ENCODE measurements at places on chromosomes 2 and 18. TPM values are rescaled to one million over a fixed set of nuclear protein-coding genes. Genes with fewer than 3 reads are reported as not detected.

DNA sequence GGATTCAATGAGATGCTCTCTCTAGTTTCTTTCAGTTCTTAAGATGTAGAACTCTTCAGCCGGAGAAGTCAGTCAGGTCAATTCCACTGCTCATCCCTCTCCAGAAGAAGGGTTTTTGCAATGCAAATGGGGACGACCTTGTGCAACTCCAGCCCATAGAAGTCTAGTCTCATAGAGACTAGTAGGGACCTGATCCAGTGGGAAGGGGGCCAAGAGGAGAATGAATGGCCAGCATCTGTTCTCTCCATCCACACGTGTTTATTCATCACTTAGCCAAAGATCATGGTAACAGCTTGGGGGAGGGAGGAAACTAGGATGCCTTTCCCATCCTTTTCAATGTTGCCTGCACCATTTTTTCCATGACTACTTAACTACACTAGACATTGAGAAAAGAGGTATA lies 120.2 kb downstream of the LAMA3 start:
- DNase-seq: no peak

Gene SERPINB11
- not detected for total RNA-seq

DNA sequence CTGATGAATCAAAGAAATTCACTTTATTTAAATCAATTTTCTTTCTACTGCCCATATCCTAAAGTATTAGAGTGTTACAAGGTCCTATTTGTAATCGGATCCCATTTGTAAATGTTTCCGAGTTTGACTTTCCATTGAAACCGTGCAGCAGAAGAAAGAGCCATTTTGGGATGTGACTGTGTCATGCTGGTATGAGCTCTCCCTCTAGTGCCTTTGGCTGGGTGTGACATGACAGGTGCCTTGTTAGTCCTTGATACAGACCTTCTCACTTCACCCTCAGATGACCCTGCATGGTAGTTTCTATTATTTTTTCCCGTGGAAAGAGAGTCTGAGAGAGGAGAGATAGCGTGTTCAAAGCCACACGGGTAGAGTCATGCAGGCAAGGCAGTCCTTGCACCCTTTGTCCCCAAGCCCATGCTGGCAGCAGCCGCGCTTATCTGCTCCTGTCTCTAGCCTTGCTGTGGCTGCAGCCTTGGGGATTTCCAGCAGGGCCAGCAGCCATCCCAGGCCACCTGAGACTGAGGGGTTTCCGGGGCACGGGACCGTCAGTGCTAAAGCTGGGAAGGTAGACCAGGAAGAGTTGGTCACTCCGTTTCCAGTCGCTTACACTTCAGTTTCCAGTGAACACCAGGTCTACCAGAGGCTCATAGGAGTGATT lies 21.4 kb downstream of the CHMP1B start:
- DNase-seq: peak; percentile 63

DNA sequence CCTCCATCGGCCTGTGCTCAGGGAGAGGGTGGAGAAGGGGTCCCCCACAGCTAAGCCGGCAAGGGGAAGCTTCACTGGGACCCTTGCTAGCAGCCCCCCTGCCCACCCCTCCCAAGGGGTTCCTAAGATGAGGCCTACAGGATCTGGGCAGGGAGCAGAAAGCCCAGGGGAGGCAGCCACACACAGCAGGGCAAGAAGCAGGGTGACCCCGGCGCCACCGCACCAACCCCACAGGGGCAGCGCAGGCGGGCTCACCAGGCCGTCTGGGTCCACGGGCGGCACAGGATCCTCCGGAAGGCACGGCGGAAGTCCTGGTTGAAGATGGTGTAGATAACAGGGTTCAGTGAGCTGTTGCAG lies 1.8 kb downstream of the ADRA2B start:
- DNase-seq: no peak

Gene CXXC1
- 26.3 TPM for total RNA-seq

Gene UGT1A1
- 3.2 TPM for total RNA-seq

DNA sequence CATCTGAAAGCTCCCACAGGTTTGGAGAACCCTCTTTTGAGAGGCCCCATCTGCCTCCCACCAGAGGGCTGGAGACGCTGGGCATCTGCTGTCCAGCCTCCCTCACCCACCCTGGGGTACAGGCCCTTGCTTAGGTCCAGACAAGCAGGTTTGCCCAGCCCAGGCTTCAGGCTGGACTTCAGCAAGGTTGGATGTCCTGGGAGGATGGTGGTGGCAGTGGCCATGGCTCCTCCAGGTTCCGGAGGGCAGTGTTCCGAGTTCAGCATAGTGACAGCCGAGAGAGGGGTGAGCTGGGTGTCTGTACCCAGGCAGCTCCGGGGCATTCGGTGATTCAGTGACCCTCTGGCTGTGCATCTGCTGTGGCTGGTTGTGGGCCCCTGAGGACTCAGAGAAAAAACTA lies 58.2 kb upstream of the HDAC4 start:
- no peak for DNase-seq

DNA sequence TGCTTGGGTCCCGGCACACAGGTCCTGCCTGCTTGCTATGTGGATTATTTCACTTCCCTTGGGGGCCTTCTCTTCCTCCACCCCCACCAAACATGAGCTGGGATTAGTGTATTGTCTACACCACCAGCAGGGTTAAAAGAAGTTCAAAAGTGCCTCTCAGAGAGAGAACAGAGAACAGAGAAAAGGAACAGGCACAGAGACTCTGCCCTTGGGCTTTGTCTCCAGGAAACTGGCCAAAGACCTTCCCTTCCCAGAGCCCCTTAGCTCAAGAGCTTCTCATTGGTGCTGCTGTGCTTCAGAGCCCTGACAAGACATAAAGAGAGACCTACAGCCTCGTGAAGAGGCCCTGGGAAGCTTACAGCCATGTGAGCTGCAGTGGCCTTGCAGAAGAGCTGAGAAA lies 7.1 kb upstream of the FIGLA start:
- DNase-seq: no peak

Gene RTKN
- 128 TPM for total RNA-seq

Gene SLC19A3
- total RNA-seq: 0.03 TPM

Gene KCNG2
- total RNA-seq: not detected

Gene MGAT4A
- total RNA-seq: 3.1 TPM

Gene FBXO15
- not detected for total RNA-seq

Gene ABCG5
- not detected for total RNA-seq

GRCh38 chr2:23711979-23712755 lies 214.8 kb downstream of the ATAD2B start:
- no peak for DNase-seq

Gene E2F6
- 23.9 TPM for total RNA-seq

Gene SLC16A14
- 0.23 TPM for total RNA-seq

GRCh38 chr2:69589973-69590652 lies 53.4 kb downstream of the AAK1 start:
- no peak for DNase-seq

DNA sequence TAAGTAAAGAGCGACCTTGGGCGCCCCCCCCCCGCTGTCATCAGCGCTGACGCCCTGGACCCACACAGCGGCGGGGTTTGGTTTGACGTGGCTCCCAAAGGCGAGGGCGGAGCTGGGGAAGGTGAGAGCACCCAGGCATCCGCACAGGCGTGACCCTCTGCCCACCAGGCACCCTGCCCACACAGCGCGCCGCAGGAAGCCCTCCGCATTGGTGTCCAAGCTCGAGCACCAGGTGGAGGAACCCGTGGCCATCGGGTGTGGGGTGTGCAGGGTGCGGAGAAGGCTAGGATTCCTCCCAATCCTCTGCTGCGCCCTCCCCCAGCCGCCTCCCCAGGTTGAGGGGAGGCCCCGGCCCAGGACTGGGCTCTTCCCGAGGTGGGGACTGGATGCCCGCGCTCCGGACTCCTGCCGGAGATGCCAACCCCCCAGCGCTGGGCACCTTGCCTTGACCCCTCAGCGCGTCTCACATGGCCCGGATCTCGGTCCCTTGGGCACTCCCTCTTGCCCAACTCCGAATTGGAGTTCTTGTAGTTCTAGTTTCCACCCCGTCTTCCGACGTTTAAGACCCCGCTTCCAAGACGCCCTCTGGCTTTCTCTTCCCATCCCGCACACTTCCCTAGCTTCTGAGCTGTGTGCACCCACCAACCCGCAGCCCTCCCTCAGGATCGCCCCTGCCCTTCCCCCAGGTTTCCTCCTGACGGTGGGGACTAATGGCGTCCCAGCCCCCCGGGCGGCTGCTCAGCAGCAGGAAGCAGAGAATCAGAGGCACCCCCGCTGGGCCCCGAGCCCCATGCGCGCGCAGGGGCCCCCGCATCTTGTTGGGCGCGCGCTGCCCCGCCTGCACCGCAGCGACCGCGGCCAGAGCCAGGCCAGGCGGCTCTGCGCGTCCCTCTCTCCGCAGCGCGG lies 25.9 kb upstream of the RESP18 start:
- no peak for DNase-seq

DNA sequence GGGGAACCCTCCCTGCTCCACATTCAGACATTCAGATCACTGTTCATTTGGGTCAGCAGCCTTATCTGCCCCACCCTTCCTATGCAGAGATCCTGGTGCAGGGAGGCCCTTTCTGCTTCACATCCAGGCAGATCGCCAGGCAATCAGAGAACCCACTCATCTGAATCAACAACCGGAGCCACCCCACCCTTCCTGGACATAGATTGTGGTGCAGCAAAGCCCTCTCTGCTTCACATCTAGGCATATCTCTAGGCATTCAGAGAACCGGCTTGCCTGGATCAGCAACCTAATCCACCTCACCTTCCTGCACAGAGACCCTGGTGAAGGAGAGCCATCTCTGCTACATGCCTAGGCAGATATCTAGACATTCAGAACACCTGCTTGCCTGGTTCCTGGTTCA lies 184.5 kb upstream of the CNTNAP5 start:
- no peak for DNase-seq

DNA sequence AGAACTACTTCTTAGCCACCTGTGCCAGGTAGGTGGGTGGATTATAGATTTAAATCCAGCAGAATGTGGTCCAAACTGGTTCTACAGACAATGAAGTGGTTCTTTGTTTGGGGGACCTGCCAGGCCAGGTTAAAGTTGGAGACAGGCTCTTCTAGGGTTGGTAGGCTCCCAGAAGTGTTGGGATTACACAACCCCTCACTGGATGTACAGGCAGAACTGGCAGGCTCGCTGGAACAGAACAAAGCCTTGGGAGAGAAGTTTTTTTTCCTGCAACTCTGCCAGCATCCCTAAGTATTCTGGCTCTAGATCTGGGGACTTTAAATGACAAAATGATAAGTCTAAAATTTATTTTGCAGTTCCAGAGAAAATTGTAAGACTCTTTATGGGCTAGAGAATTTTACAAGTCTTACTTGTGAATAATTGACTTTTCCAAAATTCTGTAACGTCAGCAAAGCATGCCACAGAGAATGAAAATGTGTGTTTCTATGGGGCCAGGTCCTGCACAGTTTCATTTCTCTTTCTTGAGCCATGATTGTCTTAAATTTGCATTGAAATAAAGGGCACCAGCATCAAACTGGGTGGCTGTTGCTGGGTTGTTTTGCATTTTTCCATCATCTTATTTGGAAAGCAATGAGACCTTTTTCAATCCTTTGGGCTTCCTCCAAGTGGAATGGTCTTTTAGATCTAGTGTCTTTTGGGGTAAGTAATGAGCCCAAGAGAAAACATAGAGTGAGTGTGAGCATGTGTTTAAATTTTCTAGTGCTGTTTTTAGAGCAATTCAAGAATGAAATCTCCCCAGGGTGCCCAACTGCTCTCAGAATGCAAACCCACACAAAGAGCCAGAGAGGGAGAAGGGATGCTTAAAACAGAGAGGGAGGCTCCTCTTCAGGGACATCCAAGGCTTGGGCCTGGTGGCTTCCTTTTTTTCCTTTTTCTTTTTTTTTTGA lies 32.4 kb upstream of the ATL2 start:
- DNase-seq: peak; percentile 23

GRCh38 chr18:51371929-51372328 lies 174.4 kb upstream of the MEX3C start:
- DNase-seq: no peak

Gene PLB1
- 0.26 TPM for total RNA-seq

- DNase-seq: no peak
Measured at GRCh38 chr2:241112046-241112445, 10.0 kb upstream of the MTERF4 start.

- no peak for DNase-seq
Measured at GRCh38 chr2:125654226-125654625, 1001.7 kb upstream of the GYPC start.

Gene FEV
- total RNA-seq: not detected

- no peak for DNase-seq
Measured at GRCh38 chr2:52658598-52658997, 1109.0 kb upstream of the CHAC2 start.

Gene STAM2
- total RNA-seq: 8.3 TPM

DNA sequence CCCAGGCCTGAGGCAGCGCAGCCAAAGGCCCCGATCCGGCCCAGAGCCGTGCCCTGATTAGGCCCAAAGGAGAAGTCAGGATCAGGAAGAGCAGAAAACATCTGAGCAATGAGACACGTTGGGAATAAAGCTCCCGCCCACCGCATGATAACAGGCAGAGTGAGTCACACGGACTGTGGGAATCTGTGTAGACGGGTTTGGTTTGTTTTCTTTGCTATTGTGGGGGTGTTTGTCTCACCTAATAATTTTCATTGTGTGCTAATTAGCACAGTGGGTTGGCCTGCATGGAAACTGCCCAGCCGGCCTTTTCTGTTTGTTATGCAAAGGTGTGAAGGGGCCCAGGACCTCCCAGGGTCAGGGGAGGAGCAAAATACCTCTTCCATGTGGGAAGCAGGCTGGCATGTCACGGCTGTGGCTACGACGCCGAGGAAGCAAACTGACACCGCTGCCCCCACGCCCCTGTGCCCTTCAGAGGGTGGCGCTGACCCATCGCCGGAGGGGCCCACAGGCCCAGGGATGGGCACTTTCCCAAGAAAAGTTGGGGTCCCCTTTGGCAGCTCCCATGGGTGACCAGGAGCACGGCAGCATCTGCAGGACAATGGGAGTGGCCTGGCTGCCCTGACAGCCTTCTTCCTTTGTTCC lies 68.4 kb upstream of the CTDP1 start:
- DNase-seq: peak; percentile 35

GRCh38 chr2:197932374-197932773 lies 128.0 kb downstream of the PLCL1 start:
- DNase-seq: no peak

Gene SH3YL1
- 36.9 TPM for total RNA-seq

GRCh38 chr2:205141381-205141780 lies 540.9 kb upstream of the NRP2 start:
- DNase-seq: no peak

Gene SCYGR1
- not detected for total RNA-seq

- no peak for DNase-seq
Measured at GRCh38 chr18:31454066-31454708, 6.6 kb downstream of the DSG3 start.

GRCh38 chr2:157785866-157786662 lies 90.1 kb downstream of the ACVR1 start:
- no peak for DNase-seq

DNA sequence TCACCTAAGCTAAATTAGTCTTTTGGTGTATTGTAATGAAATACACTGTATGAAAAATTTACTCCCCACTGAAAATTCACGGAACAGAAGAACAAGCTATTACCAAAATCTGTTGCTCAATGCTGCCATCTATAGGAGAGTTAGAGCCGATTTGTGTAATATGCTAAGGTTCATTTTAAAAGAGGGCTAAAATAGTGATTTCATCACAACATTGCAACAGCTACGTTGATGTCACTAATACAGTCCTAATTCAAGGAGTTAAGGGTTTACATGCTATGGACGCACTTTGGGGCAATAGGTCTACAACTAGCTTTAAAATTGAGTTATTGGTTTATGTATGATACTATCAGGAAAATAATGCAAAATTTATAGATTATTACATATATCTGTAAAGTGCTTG lies 3.0 kb upstream of the IRS1 start:
- peak; percentile 91 for DNase-seq

Gene FRZB
- 0.21 TPM for total RNA-seq

Data from HT-29 (cell line).